Jurkat, Clone E6-1 (cell line): ENCODE measurements at places on chromosomes 1 and 21.

DNA sequence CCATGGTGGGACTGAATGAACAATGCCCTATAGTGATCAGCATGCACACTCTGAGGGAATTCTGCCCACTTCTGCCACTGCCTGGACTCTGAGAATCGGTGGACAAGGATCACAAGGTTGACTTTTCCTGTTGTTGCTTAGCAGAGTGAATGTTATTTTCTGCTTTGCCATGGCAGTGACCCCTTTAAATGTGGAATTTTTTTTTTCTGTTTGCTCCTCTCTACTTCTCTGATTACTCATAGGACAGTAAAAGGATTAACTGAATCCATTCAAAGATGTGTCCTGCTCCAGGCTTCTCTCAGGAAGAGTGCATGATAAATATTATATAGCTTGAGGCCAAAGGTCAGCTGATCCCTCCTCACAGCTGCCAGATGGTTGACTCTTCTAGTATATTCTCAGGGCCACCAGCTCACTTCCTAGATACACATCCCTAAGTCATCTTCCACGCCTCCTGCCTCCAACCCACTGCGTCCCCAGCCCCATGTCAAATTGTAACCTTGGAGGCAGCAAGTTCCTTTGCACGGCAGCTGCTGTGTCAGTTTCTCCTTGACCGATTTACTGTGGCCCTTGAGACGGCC lies 74.0 kb upstream of the RALGPS2 start:
- no peak for DNase-seq

DNA sequence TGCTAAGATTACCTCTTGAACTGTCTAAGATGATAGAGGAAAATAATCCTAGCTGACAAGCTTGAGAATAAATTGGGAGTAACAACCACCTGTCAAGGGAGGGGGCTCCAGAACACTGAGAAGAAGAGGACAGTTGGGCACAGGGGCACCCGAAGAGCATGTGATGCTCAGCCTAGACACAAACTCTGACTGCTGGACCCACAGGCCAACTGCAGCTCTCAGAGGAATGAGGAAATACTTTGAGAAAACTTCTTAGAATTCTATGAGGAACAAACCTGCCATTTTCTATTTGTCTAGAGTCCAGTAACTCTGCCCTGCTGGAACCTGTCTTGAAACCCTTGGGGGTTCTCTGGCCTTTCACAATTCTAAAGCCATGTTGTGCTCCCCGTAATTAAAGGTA lies 124.1 kb upstream of the KCNK2 start:
- no peak for DNase-seq

DNA sequence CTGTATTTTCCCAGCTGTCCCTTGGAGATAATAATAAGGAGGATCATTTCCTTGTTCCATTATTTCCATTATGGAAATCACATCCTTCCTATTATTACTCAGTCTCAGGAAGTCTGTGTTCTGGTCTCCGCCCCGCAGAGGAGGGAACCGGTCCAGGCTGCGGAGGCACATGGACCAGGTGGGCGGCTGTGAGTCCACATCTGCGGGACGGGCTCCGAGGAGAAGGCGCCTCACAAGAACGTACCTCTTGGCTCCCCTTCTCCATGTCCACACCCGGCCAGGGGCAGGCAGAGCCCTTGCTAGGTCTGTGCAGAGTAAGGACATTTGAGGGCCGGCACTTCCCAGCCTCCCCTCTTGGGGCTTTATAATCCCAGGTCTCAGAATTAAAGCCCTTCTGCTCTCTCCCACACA lies 14.6 kb downstream of the RAB7B start:
- DNase-seq, result no peak

DNA sequence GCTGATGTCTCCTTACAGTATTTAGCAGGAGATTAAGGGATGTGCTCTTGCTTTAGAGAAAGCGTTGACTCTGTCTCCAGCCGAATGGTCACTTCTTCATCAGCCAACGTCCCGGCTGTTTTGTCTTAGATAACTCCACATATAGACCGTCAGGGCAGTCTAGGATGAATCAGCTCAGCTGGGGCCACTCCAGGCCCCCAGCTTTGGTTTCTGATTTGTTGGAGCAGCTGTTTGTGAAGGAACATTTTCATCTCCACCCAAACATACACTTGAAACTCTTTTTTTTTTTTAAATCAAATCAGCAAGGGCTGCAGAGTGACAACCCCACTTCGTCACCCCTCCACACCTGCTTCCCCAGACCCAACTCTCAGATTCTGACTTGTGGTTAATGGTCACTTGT lies 206.1 kb upstream of the GALNT2 start:
- no peak for DNase-seq

DNA sequence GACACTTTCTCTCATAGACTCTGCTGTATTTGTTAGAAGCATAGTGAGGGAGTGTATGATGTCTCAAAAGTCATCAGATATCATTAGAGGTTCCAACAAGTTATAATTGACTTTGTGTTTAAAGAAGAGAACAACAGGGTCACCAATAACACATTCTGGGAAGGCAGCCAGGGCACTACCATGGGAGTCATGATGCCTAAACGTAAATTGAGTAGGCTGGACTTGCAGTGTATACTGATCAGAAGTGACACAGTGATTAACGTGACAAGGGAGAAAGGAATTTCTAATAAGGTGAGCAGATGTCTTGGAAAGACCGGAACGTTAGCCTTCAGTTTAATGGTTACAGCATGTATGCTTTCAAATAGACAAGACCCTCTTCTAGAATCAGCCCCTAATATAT lies 973.2 kb downstream of the NCAM2 start:
- no peak for DNase-seq

DNA sequence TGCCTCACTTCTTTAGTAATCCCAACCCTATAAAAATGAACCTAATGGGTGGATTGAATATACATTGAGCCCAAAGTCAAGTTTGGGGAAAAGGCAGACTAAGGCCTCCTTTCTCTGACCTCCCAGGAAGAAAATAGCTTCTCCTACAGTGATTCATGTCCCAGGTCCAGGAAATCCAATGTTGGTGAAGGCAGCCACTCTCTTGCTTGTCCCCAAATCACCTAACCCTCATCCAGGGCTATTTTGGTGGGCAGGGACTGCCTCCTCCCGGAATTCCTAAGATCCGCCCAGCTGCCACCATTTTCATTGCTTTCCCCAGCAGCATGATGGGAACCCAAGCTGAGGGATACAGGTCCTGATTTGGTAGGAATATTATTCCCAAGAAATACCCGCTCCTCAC lies 8.4 kb downstream of the MYOG start:
- no peak for DNase-seq

- DNase-seq, result no peak
Observed at GRCh38 chr1:37651803-37652202, 17.1 kb upstream of the RSPO1 start.

DNA sequence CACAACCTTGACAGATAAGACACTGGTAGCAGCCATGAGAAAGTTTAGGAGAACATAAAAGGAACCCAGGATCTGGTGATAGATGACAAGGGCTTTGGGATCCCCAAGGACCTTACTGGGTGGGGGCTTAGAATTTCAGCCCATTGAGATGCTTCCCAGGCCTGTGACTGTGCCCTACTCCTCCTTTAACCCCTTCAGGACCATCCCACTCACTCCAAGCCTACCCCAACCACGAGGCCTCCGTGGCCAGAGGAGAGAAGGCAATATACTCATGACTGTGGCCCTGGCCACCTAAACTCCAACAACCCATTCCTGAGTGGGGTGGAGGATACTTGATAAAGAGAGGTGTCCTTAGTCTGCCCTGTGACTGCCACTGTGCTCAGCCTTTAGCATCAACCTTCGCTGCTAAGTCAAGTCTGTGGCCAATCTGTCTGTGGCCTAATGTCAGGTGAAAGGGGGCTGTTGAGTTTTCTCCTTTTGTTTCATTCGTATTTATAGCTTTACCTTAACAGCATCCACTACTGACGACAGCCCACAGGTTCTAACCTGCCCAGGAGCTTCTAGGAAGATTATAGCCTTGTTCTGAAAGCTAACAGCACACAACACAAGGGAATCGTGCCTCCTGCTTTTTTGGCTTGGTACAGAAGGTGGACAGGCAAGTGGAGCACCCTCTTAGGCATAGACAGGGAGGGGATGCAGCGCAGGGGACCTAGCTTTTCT lies 16.9 kb upstream of the BCAR3 start:
- no peak for DNase-seq

GRCh38 chr1:162360237-162360873 lies 16.3 kb downstream of the SPATA46 start:
- DNase-seq, result no peak

GRCh38 chr1:202067188-202067974 lies 55.3 kb upstream of the GPR37L1 start:
- DNase-seq, result no peak

DNA sequence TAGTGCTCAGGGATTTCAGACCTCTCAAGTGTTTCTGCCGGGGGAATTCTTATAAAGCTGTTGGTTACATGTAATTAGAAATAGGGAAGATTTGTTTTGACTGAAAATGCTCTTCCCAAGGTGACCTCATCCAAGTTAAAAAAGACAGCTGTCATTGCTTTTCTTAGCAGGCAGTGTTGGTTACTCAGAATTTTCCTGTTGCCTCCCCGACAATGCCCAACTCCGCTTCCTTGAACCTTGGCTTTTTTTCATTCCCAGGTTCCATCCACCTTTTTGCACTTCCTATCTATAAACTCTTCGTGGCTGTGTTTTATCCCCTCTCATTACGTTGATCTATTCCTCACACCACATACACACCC lies 825 bp upstream of the DPH5 start:
- DNase-seq, result no peak

GRCh38 chr1:23562137-23562876 lies 3.0 kb upstream of the ID3 start:
- DNase-seq, result peak; percentile 81

GRCh38 chr1:117942293-117942692 lies 12.8 kb downstream of the WDR3 start:
- DNase-seq, result no peak

- peak; percentile 19 for DNase-seq
Observed at GRCh38 chr1:101522486-101522885, 285.7 kb downstream of the S1PR1 start.

DNA sequence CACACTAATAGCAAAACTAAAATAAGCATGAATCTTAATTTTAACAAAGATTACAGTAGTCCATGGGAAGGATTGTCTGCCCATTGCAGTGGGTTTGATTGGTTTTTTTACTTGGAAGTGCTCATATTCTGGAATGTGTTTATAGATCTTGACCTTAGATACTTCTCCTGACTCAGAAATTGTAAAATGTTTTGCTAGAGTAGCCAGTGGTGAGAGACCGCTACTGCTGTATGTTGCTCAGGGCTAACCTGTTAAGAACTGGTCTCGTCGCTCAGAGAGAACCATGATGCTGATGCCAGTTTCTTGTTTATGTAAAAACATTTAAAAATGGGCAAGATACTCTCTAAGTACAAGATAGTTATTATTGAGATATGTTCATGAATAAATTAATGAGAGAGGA lies 99.9 kb downstream of the ROR1 start:
- DNase-seq, result no peak

GRCh38 chr1:71770121-71770520 lies 512.2 kb downstream of the NEGR1 start:
- peak; percentile 35 for DNase-seq

GRCh38 chr21:15063814-15064575 lies 805 bp downstream of the NRIP1 start:
- no peak for DNase-seq

DNA sequence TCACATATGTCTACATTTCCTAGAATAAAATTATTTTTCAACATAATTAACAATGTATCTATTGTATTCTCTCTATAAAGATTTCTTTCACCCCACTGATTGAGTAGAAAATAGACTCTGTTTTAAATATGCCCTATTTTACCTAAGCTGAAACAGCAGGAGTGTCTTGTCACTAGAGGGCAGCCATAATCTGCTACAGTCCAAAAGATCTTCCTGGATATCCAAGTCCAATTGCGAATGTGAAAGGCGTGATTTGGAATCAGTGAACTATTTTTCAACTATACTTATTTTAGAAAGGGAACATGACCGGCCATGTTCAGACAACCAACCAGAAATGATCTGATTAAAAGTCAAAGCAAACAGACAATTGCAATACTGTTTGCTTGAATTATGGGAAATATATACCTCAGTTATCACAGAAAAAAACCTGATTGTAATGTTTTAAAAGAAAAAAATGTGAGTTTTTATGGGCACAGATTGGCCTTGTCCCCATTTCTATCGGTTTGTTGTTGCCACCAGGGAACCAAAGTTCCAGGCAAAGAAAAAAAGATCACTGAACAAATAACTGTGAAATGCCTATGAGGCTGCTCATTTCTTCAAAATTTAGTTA lies 1211.0 kb upstream of the ADGRL4 start:
- no peak for DNase-seq

DNA sequence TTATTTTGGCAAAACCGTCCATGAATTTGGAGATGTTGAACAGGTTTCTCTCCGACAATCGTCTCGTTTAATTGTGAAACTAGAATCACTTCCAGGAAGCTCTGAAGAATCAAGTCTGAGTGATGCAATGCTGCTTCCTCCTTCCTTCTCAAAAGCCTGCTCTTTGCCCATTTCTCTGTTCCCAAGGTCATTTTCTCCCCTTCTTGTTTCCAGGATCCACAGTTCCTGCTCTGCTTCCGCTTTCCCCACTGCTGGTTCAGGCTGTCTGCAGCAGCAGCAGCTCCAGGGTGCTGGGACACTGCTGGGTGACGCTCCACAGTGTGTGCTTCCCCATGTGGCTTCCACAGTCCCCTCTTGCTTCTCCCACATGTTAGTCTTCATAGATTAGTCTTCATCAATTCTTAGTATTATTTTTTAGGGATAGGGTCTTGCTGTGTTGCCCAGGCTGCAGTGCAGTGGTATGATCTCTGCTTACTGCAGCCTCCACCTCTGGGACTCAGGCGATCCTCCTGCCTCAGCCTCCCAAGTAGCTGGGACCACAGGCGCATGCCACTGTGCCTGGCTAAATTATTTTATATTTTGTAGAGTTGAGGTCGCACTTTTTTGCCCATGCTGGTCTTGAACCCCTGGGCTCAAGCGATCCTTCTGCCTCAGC lies 156.2 kb downstream of the DYRK1A start:
- DNase-seq, result no peak

DNA sequence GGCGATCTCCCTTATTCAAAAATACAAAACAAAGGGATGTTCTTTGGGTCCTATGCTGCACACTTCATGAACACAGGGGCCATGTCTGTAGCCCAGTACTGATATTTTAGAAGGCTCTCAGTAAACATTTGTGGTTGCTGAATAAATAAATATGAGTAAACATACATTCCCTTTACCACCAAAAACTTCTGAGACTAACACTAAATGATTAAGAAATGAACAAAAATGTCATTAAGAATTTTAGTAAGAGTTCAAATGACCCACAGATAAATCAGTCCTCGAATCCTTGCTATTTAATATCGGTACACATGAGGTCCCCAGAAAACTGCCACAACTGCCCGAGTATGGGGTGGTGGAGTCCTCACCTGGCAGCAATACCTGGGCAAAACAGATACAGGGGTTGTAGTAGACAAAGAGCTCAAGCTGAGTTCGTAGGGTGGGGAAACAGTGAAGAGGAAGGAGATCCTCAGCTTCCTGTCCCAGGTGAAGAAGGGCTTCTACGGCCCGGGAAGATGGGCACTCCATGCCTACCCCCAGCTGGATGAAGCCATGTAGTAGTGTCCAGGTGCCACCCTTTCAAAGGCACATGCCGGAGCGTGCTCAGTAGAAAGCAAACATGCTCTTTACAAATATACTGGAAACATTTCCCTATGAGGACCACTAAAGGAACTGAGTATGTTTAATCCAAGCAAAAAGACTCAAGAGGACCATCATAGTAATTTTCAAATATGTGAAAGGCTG lies 72.6 kb upstream of the ARHGAP29 start:
- DNase-seq, result no peak
